Forelimb muscle (tissue), 1 donor: ENCODE measurements at places on chromosomes 1 and 21. TPM values are rescaled to one million over a fixed set of nuclear protein-coding genes. Genes with fewer than 3 reads are reported as not detected.

DNA sequence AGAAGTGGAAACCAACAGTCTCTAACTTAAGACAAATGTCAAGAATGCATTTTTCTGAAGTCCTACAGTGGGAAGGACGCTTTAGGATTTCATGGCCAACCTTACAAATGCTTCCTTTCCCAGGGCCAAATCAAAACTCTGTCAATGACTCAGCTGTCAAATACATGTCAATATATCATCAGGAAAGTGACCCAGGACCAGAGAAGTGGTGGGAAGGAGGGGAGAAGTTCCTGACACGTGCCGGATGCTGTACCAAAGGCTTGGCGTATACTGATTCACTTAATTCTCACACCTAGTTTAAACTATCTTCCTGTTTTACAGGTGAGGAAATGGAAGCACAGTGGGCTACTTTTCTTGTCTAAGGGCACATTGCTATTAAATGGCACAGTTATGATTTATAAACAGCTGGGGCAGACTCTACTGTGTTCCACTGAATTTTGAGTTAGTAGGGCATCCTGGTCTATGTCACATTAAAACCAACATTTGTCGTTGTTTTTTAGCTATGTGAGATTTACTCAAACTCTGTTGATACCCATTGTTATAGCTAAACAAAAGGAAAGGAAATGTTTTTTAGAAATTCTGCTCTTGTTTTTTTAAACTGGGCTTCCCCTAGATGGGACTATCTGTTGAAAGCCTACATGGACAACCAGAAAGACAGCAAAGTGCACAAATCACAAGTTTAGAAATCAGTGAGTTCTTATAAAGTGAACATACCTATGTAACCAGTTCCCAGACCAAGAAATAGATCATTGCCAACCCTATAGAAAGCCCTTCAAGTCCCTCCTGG lies 208.2 kb upstream of the SGIP1 start:
- no peak for DNase-seq

DNA sequence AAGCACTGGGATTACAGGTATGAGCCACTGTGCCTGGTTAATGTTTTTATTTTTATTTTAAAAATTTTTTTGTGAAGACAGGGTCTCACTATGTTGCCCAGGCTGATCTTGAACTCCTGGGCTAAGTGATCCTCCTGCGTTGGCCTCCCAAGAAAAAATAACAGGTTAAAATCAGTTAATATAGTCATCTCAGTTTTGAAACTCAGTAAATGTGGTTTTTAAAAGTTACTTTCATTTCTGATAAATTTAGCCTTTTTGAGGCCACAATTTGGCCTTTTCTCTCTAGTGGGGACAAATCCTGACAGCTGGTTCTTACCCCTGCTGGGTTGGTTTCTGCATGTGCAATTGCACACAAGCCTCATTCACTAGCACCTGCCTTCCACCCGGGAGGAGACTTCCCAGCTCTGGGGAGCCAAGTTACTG lies 13.3 kb downstream of the PMF1 start:
- no peak for DNase-seq

FLG gene
- 0.58 TPM for polyA plus RNA-seq

TMEM82 gene
- not detected for polyA plus RNA-seq

- DNase-seq, result no peak
Observed at GRCh38 chr1:152048416-152049009, 11.7 kb upstream of the S100A11 start.

- DNase-seq, result no peak
Observed at GRCh38 chr1:159951551-159951950, 2.5 kb downstream of the SLAMF9 start.

DNA sequence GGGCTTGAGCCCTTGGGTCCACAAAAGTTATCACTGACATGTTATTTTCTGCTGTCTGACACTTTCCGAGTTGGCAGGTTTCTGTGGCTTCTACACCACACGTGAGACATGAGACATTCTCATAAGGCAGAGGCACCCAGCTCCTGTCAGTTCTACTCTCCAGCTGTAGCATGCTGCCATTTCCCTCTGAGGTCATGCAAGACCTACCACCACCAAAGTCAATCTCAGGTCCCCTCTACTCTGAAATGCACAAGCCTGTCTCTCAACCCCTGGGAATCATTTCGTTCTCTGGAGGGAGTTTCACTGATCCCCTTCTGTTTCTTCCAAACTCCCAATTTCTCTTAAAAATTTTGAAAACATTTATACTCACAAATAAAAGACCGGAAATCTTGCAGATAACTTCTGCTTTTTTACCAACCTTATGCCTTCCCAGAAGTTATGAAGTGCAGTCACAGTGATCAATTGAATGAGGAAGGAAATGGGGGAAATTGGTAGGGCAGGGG lies 39.5 kb upstream of the CR2 start:
- no peak for DNase-seq

POU3F1 gene
- polyA plus RNA-seq, result 0.83 TPM

- no peak for DNase-seq
Observed at GRCh38 chr1:177448652-177449357, 278.0 kb downstream of the BRINP2 start.

- no peak for DNase-seq
Observed at GRCh38 chr1:25123551-25123950, 108.8 kb downstream of the SYF2 start.

- DNase-seq, result no peak
Observed at GRCh38 chr1:84073266-84073665, 70.8 kb upstream of the PRKACB start.
